PC-3 (cell line): ENCODE measurements at places on chromosomes 12 and 14. TPM values are rescaled to one million over a fixed set of nuclear protein-coding genes. Genes with fewer than 3 reads are reported as not detected.
A peak's percentile ranks its signal among the peaks of the same experiment; 100 is the strongest.

GRCh38 chr12:131603939-131604795 is 106.7 kb upstream of the SFSWAP start:
- no peak for DNase-seq

- peak; percentile 60 for DNase-seq
Measured at GRCh38 chr14:34843011-34843554, 32.1 kb downstream of the BAZ1A start.

The C12orf42 gene
- total RNA-seq, result not detected in 2 replicates

DNA sequence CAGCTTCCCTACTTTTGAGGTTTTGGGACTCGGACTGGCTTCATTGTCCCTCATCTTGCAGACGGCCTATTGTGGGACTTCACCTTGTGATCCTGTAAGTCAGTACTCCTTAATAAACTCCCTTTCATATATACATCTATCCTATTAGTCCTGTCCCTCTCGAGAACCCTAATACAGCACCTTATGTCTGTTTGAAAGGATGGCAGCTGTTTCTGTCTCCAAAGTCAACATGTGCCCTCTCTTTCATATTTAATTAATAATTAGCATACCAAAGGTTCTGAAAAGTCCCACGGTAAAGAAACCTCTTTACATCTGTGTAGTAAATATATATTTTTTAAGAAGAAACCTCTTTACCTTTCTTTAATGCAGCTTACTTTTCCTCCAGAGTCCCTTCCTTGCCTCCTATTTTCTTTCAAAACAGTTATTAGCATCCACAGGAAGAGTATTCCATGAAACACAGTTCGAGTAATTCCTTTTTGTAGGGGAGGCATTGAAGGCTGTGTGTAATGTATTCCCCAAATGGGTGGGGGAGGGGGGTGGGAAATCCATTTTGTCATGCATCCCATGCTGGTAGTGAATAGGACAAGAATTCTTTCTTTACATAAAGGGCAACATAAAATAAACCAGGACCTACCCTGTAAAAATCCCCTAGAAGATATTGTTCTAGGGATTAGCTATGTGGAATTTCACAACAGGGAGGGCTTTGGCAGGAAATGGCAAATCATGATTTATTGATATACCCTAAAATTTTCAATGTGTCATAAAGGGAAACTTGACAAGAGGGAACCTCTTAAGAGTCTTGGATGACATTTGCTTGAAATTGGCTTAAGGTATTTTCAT is 241.5 kb downstream of the SUDS3 start:
- no peak for DNase-seq

The STXBP6 gene
- 0.40 TPM in 1 of 2 replicates, not detected in the other for total RNA-seq

- DNase-seq, result no peak
Measured at GRCh38 chr14:88516861-88517357, 37.9 kb downstream of the PTPN21 start.

DNA sequence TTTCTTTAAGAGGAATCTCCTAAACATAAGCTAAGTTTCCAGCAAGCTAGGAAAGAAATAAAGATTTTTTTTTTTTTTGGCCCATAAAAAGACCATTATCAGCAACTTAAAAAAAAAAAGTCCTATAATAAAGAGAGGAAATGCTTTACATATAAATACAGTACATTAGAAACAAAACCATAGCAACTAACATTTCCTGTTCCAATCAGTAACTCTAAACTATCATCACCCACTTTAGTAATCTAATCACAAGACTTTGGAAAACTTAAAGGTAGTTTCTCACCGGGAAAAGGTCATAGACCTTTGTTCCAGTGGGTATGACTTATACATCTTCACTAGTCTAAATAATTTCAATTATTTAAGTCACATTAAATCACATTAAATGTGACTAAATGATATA is 11.1 kb downstream of the SPTSSA start:
- DNase-seq, result no peak

GRCh38 chr12:54017027-54017788 is 8.4 kb downstream of the HOXC8 start:
- peak; percentile 22 for DNase-seq
